ENCODE measurements at places on chromosomes 13 and 19. TPM values are rescaled to one million over a fixed set of nuclear protein-coding genes. Genes with fewer than 3 reads are reported as not detected.

MYH14 gene
- 74.7 TPM for polyA plus RNA-seq

ARL11 gene
- polyA plus RNA-seq = 0.78 TPM

SIGLEC11 gene
- polyA plus RNA-seq = 0.97 TPM

CHAF1A gene
- polyA plus RNA-seq = 27.4 TPM

TMPRSS9 gene
- 0.33 TPM for polyA plus RNA-seq

SUGT1 gene
- 51.4 TPM for polyA plus RNA-seq

CEACAM20 gene
- polyA plus RNA-seq = not detected

CGB8 gene
- not detected for polyA plus RNA-seq

RASGRP4 gene
- 2.3 TPM for polyA plus RNA-seq

ZNF154 gene
- polyA plus RNA-seq = 50.7 TPM

NOP53 gene
- polyA plus RNA-seq = 497 TPM

LILRA1 gene
- polyA plus RNA-seq = 0.33 TPM

ZNF30 gene
- polyA plus RNA-seq = 7.4 TPM

TJP3 gene
- 9.4 TPM for polyA plus RNA-seq

FPR2 gene
- 0.22 TPM for polyA plus RNA-seq

RASAL3 gene
- polyA plus RNA-seq = 3.3 TPM

ICAM4 gene
- polyA plus RNA-seq = 11.9 TPM

SGCG gene
- 15.0 TPM for polyA plus RNA-seq

MZF1 gene
- polyA plus RNA-seq = 27.0 TPM

KLF1 gene
- 0.67 TPM for polyA plus RNA-seq

COMP gene
- 0.60 TPM for polyA plus RNA-seq

THSD1 gene
- polyA plus RNA-seq = 44.2 TPM

SPART gene
- 103 TPM for polyA plus RNA-seq

QPCTL gene
- polyA plus RNA-seq = 11.4 TPM

TPTE2 gene
- 0.19 TPM for polyA plus RNA-seq

MYO16 gene
- 1.5 TPM for polyA plus RNA-seq

KPTN gene
- 15.9 TPM for polyA plus RNA-seq

SERPINE3 gene
- 0.25 TPM for polyA plus RNA-seq

NR2C2AP gene
- polyA plus RNA-seq = 11.0 TPM

CASP14 gene
- polyA plus RNA-seq = not detected

MIR17HG gene
- 6.5 TPM for polyA plus RNA-seq

ZNF835 gene
- 4.6 TPM for polyA plus RNA-seq
